RKO (cell line): ENCODE measurements at places on chromosomes 12 and 14.

GRCh38 chr12:115700896-115701465 is 576.5 kb downstream of the MED13L start:
- no peak for DNase-seq

DNA sequence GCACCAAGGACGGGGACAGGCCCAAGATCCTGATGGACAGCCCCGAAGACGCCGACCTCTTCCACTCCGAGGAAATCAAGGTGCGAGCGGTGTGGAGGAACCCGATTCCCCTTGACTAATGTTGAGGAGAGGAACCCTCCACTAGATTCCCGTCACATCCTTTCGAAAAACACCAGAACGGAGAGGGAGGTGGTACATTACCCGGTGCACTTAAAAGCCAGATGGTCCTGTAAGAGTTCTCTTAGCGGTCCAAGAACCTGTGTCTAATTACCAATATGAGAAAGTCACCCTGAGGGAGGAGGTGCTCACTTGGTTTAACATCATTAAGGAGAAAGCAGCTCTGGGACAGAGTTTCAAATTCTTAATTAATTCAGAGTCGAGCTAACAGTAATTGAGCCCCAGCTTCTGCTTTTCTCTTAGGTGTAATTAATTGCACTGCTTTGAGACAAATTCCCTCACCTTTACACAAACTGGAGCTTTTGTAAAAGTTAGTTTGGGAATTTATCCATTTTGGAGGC is 450 bp downstream of the PRKAB1 start:
- no peak for DNase-seq

DNA sequence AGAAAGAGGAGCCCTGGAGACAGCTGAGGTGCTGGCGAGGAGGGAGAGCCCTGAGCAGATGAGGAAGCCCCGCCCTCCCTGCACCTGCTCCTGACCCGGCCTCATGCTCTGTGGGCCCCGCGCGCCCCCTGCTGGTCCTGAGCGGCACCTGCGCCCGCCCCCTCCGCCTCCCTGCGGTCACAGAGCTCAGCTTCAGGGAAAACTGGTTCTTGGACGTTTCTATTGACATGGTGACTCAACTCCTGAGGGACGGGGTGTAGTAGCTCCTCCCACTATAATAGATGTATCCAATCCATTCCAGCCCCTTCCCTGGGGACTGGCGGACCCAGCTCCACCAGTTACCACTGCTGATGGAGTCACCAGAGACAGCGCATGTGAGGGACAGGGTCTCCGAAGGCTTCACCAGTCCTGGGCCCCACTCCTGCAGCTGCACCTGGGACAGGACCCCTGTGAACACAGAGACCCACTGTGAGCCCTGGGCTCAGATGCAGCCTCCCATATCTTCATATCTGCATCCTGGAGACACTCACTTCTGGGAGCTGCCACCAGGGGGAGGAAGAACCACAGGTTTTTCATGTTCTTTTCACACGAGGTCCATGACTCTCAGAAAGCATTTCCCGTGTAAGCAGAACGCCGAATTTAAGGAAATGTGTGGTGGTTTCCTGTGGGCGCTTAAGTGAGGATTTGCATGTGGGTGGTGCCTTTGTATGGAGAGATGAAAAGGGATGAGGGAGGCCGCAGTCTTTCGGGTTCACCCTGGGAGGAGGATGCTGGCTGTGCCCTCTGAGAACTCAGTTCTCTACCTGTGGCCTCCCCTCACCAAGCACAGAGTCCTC is 1346.4 kb downstream of the TMEM121 start:
- DNase-seq, result peak; percentile 82

DNA sequence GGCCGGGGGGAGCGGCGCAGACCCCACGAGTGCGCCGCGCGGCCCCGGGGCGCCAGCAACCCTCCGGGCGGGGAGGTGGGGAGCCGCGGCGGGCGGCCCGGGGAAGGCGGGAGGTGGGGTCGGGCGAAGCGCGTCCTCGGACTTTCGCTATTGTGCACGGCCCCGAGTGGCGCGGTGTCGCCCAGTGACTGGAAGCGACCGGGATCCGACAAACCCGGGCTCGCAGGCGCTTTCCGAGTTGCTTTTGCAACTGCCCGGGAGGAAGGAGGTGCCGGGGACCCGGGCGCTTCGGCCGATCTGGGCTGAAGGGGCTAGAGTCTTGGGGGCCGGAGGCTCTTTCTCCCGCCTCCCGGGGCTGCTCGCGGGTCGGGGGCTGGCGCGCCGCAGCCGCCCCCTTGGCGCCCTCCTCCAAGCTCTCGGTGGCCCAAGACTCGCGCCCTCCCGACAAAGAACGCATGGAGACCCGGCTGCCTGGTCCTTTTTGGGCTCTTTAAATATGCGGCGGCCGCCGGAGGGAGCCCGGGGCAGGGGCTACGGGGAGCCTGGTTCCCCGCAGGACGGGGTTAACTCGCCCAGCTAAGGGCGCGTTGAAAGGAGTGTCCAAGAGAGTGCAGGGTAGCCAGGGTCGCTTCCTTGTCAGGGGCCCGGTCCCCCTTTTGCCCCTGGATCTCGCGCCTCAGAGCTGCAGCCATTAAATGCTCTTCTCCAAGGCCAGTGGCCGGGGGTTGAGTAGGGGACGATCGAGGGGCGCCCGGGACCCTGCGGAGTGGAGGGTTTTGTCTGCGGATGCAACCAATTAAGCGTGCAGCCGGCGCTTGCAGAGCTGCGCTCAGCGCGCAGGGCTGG is 1.4 kb downstream of the HMGA2 start:
- no peak for DNase-seq

DNA sequence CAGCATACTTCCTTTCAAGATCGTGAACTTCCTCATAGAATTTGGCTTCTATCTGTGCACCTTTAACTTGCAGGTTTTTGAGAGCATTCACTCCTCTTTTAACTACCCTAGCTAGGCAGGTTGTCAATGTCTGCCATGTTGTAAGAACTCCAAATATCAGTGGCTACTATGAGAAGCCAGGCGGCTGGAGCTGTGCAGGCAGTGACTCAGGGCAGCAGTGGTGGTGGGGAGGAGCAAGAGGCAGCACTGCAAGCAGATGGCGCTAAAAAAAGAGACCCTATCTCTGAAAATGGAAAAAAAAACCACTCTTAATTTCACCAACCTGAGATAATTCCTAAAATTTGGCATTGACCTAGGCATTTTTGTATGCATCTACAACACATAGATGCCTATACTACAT is 28.5 kb downstream of the YARS2 start:
- no peak for DNase-seq

GRCh38 chr14:69594846-69595245 is 16.6 kb upstream of the SUSD6 start:
- no peak for DNase-seq

DNA sequence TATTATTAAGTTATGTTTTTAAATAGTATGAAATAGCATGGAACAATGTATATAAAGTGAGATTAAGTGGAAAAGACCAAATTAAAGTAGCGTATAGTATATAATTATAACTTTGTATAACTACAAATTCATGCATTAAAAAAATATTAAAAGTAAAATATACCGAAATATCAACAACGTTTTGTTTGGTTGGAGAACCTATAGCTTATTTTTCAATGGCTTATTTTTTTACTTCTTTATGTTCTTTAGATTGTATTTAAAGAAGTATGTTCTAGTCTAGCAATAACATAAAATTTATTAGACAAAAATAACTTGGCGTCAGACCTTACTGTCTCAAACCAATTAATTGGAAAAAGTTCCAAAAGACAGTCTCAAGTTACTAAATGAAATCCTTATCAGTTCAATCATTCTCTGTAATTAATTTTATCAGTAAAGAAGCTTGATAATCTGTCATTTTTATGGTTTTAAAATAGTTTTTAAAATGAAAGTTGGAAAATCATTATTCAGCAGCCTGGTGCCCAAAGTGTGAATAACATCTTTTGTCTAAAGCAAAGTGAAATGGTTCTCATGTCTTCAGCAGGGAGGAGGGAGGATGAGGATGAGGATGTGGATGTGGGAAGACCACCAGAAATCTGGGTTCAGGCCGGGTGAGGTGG is 46.7 kb downstream of the IRAK3 start:
- no peak for DNase-seq

GRCh38 chr14:76298896-76299295 is 77.0 kb upstream of the ESRRB start:
- DNase-seq, result no peak

DNA sequence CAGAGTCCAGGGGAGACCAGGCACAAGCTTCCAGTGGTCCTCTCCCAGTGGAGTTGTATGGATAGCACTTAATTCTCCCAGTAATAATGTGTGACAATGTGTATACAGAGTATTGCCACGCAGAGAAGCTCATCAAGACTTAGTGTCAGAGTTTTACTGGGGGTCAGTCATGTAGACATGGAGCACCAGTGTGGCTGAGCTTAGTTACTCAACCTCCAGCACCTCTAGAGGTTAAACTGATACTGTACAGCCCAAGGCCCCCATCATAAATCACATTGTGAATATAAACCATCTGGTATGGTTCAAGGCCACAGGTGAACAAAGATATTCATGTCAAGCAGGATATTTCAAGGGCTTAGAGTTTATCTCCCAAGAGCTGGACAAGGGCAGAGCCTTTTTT is 378.1 kb upstream of the TMPO start:
- no peak for DNase-seq

DNA sequence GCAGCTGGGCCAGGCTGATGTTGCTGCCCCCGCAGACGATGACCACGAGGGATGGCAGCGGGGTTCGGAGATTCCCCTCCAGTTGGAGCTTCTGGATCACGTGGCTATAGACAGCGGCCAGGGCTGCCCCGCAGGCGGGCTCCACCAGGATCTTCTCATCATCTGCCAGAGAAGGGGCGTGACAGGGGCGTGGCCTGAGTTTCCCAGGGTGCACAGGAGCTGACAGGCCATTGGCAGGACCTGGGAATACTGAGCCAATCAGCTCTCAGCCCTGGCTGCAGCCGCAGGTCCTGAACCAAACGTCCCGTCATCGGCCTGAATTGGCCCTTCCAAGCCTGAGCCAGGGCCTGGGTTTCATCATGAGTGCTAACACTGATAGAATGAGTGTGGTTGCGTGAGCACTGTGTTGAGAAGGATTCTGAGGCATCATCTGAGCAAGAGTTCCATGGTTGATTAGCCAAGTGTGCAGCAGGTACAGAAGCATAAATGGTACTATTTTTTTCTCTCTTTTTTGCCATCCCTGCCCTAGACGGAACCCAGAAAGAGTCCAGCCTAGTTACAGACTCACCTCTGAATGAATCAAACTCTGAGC is 10.6 kb downstream of the SDS start:
- DNase-seq, result no peak

DNA sequence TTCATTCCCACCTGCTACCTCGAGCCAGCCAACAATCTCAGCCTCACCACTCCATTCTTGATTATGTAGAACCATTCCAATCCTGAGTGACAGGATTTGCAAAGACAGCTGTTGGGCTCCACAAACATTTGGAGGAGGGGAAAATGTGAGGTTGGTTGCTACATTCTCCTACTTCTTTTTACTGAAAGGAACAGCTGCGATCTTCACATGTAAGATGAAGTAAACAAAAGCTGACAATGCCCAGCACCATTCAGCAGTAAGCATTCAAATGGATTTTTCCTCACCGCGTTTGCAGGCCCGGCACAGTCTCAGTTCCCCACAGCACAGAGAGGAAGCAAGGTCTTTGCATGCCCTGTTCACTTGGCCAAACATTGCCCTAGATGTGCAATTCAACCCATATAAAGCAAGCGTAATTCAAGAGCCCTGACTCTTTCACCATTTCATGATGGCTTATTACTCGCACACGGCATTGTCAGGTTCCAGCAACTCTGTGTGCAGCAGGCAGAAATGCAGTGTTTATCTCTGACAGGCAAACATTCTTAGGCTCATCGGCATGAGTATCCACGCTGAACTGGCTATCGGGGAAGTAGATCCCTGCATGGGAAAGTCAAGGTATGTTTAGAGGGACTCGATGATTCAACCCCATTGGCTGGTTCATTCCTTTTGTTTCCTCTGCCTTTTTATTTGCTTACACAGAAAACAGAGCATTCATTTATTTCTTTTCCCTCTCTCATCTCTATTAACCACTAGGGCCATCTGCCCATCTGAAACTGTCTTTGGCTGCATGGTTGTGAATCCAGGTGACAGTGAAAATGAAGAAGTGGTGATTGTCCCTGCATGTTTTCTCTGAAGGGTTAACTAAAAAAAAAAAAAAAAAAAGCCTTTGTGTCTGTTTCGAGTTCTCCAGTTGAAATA is 236.1 kb upstream of the PLEKHG7 start:
- DNase-seq, result no peak

DNA sequence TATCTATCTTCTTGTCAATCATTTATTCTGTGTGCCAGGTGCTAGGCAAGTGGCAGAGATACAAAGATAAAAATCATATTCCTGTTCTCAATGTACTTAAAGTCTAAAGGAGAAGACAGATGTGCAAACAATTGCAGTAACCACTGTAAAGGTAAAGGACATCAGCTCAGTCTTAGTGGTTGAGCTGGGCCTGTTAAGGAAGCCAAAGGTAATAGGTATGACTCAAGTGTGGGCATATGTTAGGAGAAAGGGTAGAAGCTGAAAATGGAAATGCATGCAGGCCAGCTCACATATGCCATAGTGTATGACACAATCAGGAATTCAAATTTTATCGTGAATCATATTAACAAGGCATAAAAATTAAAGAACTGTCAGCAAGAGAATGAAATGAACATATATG is 49.8 kb downstream of the FAR2 start:
- DNase-seq, result no peak

- no peak for DNase-seq
These were observed 122.7 kb downstream of the C12orf42 start for GRCh38 chr12:103373088-103373523.

- no peak for DNase-seq
These were observed 72.8 kb downstream of the KIF26A start for GRCh38 chr14:104211215-104211614.

- no peak for DNase-seq
These were observed 38.3 kb upstream of the LDHB start for GRCh38 chr12:21695986-21696385.

DNA sequence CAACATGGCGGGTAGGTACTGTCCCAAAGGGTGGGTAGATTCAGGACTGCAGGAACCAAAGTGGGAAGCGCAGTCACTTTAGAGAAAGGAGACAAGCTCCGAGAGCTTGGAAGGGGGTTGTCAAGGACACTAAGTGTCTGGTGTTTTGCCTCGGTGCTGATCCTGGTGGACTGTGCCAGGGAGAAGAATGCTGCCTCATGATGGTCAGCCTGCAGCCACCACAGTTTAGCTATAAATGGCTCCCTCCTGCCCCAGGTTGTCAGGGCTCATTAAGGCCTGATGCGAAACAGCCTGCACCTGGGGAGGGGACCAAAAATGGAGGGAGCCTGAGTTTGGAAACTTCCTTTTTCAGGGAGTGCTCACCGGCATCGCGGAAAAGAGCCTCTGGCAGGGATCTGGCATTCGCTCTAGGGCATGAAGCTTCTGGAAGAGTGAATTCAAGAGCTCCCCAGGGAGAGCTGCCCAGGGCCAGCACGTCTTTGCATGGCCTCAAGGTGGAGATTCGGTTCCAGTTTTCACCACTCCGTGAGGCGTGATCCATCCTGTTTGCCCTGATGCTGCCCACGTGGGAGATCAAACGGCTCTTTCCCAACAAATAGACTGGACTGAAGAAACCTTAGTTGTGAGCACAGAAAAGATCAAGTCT is 164.0 kb downstream of the FOXN3 start:
- DNase-seq, result no peak

GRCh38 chr14:102317564-102318248 is 1.8 kb upstream of the ZNF839 start:
- DNase-seq, result peak; percentile 79

GRCh38 chr12:93786656-93787397 is 109.7 kb downstream of the CRADD start:
- DNase-seq, result peak; percentile 42
